Stimulated activated CD4-positive, alpha-beta T cell treated with anti-CD3 and anti-CD28 coated beads, Interleukin-4, amount 100 ng/mL, for 4 hours (primary cell): ENCODE measurements at places on chromosomes 7 and 10.

DNA sequence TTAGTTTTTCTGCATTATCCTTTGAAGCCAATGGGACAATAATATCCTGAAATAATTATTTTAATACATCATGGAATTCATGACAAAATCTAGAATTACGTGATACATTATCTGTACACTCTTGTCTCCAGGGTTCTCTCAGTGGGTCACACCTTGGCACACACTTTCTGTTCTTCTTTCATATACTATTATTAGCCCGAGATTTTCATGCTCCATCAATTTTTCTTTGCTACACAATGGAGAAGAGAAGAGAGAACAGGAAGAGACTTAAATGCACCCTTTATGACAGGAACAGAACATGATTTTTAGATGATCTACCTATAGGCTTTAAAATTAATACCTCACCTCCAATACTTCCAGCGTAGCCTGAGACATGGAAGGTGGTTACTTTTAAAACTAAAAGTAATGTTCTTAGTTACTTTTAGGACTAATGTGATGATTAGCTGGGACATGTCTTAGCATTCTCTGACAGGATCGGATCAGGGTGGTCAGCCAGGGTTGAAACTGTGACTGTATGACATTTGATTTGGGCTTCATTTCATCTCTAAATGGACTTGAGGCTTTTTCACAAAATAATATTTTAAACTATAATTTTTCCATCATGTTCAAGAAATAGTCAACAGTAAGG, 148.2 kb upstream of the WNT16 start:
- DNase-seq = no peak

- DNase-seq = no peak
Measured at GRCh38 chr10:86889997-86890396, 67.4 kb downstream of the MMRN2 start.

DNA sequence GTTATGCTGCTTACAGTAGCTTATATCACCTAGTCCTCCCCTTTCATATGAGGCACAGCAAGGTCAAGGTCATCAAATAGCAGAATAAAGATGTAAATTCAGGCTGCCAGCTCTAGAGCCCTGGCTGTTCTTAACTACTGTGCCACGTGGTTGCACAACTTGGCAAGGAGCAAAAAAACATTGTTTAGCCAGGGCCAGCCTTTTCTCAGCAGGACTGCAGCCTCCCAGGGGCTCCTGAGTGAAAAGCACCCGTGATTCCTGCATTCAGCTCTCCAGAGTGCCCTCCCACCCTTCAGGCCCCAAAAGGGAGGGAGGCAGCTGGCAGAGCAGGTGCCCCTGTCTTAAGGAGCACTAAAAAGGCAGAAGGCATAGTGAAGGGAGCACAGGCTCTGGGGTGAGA, 31.8 kb upstream of the TM9SF3 start:
- no peak for DNase-seq

DNA sequence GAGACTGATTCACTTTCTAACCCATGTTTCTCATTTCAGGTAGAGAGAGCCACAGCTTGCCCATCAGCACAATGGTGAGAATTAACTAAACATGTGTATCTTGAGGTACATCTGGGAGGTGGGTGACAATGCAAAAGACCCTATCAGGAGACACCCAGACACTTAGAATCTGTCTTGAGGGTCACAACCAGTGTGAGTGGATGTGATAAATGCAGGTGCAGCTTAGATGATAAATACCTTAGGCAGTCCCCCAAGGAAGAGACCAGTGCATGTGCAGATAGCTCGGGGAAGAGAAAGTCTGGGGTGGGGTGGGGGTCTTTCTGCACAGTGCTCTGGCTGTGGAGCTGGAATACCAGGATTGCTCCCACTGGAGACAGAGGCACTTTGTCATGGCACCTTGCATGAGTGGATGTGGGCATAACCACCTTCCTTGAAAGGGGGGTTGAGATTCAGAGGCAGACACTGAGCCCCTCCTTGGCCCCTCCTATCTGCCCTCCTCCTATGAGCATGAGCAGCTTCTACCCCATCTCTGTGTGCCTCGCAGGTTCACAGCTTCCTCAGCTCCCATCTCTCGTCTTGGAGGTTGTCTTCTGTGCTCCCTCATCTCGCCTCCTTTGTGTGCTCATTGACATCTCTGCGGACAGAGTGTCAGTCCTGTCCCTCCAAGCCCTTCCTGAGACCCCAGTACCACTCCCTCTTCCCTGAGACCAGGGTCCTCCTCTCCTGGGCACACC, 349.8 kb downstream of the TCERG1L start:
- no peak for DNase-seq

GRCh38 chr7:130062246-130062645, 8.1 kb upstream of the KLHDC10 start:
- DNase-seq = no peak

GRCh38 chr10:119306986-119307392, 99.6 kb downstream of the GRK5 start:
- DNase-seq = peak; percentile 32

- DNase-seq = no peak
Measured at GRCh38 chr7:130107949-130108674, 37.8 kb downstream of the KLHDC10 start.

- DNase-seq = no peak
Measured at GRCh38 chr7:132398253-132398925, 177.9 kb downstream of the PLXNA4 start.

- DNase-seq = no peak
Measured at GRCh38 chr10:42984761-42985325, 92.0 kb upstream of the RET start.

DNA sequence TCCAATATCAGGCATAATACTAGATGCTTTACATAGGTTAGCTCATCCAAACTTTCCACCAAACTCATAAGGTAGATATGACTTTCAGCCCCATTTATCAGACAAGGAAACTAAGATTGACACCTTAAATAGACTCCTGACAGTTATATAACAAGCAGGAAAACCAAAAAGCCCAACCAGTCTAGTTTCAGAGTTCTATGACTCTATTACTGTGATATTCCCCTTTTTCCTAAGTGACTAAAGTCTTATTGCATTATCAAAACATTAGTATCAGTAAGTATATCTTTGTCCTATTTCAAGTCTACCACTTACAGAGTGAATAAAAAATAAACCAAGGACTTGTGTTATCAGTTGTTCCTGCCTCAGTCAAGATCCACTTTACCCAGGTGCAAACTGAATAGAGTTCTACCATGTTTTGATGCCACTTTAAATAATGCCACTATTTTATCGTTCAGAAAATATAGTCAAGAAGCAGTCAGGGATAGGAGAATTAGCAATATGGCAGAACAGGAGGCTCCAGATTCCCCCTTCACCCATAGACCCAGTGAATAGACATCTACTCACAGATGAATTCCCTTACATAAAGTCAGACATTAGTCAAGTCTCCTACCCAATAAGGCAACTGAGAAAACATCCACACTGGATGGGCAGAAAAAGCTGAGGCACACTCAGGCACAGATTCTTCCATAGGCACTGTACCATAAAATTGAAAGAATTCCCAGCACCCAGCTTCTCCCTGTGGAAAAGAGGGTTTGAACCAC, 74.1 kb downstream of the CRPPA start:
- no peak for DNase-seq

GRCh38 chr10:122675278-122675677, 24.4 kb downstream of the C10orf120 start:
- DNase-seq = no peak

- DNase-seq = no peak
Measured at GRCh38 chr7:148142660-148143248, 447.8 kb upstream of the C7orf33 start.

DNA sequence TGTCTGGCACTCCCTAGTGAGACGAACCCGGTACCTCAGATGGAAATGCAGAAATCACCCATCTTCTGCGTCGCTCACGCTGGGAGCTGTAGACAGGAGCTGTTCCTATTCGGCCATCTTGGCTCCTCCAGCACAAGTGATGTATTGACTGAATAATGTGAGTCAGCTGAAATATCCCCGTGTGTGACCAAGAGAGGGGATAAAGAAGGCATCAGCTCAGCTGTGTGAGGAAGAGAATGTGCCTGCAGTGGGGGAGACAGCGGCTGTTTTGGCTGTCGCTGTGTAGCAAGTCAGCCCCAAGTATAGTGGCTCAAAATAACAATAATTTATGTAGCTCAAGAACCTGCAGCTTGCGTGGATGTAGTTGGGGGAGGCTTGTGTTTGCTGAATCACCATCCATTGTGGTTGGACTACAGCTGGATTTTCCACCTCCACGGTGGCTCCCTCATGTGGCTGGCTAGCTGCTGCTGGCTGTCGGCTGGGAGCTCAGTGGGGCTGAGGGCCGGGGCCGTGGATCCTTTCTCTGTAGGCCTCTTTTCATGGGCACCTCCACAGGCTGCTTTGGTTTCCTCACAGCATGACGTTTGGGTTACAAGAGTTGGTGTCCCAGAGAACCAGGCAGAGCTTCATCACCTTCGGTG, 434.5 kb downstream of the CCSER2 start:
- DNase-seq = no peak

- DNase-seq = no peak
Measured at GRCh38 chr7:148925836-148926235, 41.7 kb upstream of the EZH2 start.

- DNase-seq = no peak
Measured at GRCh38 chr10:114285961-114286441, 46.9 kb downstream of the VWA2 start.

DNA sequence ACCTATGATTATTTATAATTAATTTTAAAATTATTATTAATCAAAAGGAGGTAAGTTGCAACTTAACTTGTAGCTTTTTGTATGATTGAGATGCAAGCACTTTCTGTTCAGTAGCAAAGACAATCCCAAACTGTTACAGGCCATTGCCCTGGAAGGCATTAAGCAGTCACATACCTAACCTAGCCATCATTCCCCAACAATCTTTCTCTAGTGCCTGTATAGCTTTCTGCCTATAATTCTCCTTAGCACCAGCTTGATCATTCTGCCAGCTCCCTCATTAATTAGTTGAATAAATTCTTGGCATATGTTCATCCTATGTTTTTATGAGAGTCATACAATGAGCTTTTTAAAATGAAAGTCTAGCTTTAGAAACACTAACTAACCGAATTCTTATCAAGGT, 178.9 kb upstream of the TMEM106B start:
- DNase-seq = no peak

- no peak for DNase-seq
Measured at GRCh38 chr7:37952240-37952639, 31.8 kb downstream of the EPDR1 start.

DNA sequence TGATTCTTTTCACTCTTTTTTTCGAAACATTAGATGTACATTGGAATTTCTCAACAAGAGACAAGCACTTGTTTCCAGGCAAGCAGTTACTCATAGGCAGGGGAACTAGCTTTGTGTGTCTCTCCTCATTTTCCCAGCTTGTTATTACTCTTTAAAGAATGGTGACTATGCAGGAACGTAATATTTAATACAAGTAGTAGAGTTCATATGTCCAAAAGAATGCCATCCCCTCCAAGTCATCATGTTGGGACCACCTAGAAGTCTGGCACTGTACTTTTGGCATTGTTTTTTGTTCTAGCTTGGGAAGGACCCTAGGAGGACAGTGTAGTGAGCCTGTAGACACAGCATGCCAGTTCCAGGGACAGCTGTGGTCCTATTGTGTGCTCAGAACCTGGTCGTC, 650.7 kb downstream of the INHBA start:
- DNase-seq = no peak

GRCh38 chr7:122743211-122743610, 40.5 kb upstream of the RNF148 start:
- DNase-seq = no peak

- no peak for DNase-seq
Measured at GRCh38 chr7:94391726-94392392, 2.8 kb upstream of the COL1A2 start.

GRCh38 chr10:14779001-14779651, 4.4 kb upstream of the FAM107B start:
- DNase-seq = no peak

- no peak for DNase-seq
Measured at GRCh38 chr7:3896169-3896765, 595.2 kb downstream of the SDK1 start.

DNA sequence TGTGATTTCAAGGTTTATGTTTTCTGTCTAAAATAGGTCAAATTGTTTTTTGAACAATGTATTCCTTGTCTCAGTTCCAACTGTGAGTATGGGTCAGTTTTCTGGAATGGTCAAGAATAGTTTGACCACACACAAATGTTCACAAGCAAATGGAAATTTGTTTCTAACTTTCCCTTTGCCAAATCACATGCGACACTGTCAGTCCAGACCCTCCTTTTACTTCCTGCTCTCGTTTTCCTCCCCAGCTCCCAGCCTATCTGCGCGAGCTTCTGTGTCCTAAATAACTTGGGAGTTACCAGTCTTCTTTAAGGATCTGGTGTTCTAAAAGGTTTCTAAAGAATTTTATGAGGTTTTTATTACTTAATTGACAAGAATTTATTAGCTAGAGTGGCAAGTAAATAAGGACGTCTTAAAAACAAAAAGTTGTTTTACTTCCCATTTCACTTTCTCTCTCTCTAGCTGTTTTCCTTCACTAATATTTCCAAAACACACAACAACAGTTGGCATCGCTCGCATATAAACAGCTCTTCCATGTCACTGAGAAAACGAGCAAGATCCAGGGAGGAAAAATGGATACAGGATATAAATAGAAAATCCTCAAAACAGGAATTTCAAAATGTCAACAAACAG, 266.1 kb upstream of the KLF6 start:
- no peak for DNase-seq

DNA sequence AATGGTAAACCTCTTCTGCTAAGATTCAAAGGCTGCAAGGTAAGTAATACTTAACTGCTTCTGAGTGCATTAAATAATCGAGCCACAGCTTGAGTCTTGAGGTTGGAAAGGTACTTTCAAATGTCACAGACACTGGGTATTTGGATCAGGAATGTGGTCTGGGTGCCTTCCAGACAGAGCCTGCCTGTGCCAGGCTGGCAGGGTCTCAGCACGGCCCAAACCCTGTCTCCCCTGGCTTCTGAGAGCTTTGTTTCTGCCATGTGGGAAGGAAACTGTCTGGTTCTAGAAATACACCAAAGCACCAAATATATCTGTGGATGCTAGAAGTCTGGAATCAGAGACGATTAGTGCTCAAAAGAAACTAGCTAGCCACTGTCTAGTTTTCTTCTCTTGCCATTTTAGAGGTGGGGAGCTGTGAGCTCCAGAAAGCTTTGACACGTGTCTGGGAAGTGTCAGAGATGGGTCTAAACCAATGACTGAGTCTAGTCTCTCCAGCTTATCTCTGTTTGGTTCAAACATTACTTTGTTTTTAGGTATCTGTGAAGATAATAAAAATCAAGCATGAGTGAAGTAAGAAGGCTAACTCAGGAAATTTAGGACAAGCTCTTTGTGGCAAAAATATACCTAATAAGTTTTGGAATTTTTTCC, 162.8 kb downstream of the CYP26A1 start:
- no peak for DNase-seq

GRCh38 chr7:150385302-150385723, 6.2 kb downstream of the ZNF775 start:
- DNase-seq = no peak
